ENCODE measurements at places on chromosomes 4 and X. TPM values are rescaled to one million over a fixed set of nuclear protein-coding genes. Genes with fewer than 3 reads are reported as not detected.

Gene SLC7A11
- 2.2 TPM for total RNA-seq

Gene NHSL2
- total RNA-seq, result 1.1 TPM

Gene HSFX4
- not detected for total RNA-seq

Gene FAT1
- 0.30 TPM for total RNA-seq

Gene TMEM144
- not detected for total RNA-seq

Gene HMX1
- total RNA-seq, result not detected

Gene MTMR8
- 4.9 TPM for total RNA-seq
